ENCODE measurements at places on chromosomes 6 and 20.

DNA sequence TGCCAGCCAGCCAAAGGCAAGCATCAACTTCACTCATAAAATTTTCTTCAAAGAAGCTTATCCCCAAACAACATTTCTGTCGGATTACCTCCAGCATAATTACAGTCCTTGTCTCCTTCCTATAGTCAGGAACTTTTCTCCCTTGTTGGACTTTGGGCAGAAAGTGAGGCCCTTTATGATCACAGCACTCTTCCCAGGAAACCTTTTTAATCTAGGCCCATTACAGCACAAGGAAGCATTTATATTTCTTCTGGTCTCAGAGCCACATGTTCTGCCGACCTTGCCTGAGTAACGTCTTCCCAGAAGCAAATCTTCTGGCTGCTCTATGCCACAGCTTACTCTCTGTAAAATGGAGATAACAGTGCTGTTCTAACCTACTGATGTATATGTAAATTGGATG, 437.2 kb upstream of the SLC35B3 start:
- no peak for DNase-seq

- no peak for DNase-seq
These were observed 169.2 kb downstream of the PDE7B start for GRCh38 chr6:136020691-136021090.

- no peak for DNase-seq
These were observed 158.8 kb downstream of the DTNBP1 start for GRCh38 chr6:15504040-15504495.

DNA sequence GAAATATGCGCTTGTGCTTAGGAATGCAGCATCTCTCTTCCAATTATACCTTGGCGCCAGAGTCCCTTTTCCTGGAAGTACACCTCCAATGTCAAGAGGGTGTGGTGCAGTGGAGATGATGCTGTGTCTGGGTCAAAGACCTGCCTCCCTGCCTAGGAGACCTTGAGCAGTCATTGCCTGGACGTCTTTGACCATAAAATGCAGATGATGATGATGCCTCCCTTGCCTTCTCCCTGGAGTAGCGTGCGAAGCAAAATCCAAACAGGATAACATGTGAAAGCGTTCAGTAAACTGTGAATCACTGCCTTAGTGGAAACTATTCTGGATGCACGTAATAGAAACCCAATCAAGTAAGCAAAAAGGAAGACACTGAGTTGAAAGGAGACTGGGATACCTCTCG, 97.4 kb upstream of the ARMC2 start:
- no peak for DNase-seq

DNA sequence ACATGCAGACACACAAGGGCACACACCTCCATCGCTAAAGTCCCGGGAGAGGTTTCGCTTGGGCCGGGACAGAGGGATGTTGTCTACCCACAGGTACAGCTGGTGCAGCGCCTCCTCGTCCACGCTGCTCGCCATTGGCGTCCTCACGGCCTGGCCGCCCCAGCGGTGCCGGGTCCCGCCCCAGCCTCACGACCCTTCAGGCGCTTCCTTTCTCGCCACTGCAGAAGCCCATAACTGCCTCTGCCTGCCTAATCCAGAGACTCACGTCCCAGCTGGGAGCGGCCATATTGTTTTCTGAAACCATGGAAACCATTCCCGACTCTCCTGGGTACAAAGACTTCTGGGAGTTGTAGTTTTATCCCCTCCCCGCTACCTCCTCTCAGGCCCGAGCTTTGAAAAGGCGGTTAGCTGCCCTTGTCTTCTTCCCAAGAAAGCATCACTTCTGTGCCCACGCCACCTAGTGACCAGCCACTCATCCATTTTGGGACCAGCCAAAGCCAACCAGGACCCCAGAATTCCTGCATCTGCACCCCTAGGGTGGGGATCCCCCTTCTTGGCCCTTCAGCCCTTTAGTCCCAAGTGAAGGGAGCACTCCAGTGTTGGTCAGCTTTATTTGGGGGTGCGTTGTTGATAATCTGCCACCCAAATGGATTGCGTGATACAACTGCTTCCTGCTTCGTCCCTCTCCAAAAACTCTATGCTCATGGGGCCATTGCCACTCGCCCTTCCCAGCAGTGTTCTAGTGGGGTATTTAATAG, at the start of gene SPEF1:
SPEF1 (minus strand) TSS at position 296 of the 758 bp plus-strand sequence; CDS start at position 135, 161 bp downstream.
- DNase-seq, result peak; percentile 98

DNA sequence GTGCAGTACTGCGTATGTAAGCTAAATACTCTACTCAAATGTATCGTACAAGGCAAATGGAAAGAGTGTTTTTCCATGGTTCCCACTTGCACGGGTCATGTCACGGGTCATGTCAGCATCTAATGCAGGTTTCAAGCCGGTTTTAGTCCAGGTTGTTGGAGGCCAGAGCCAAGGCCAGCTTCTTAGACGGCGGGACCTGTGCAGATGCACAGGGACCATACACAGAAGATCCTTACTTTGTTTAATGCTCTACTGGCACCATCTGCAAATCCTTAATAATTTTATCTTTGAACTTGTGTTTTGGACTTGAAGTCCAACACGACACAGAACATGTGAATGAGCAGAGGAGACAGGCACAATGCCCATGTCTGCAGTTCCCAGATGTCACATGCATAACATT, 42.7 kb downstream of the SOD2 start:
- DNase-seq, result no peak

- DNase-seq, result no peak
These were observed 148.3 kb downstream of the HACE1 start for GRCh38 chr6:104711371-104711770.

GRCh38 chr6:3137057-3137777, 18.7 kb downstream of the BPHL start:
- no peak for DNase-seq

DNA sequence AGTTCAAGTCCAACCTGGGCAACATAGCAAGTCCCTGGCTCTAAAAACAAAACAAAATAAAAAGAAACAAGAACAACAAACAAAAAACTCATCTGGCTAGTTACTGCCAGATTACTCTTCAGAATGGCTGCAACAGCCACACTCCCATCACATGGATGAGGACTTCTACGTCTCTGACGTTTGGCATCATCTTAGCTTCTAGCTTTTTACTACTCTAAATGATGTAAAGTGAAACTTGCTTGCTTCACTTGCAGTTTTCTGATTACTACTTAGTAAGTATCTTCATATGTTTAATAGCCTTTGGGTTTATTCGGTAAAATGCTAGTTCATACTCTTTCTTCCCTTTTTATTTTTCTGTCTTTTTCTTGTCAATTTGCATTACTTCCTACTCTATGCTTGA, 161.1 kb upstream of the CARMIL1 start:
- DNase-seq, result no peak

GRCh38 chr6:129500958-129501739, 208.8 kb downstream of the ARHGAP18 start:
- DNase-seq, result peak; percentile 81

- DNase-seq, result no peak
These were observed 4.6 kb downstream of the TFEB start for GRCh38 chr6:41730531-41731436.

- DNase-seq, result no peak
These were observed 42.2 kb upstream of the TGM6 start for GRCh38 chr20:2338411-2339066.

DNA sequence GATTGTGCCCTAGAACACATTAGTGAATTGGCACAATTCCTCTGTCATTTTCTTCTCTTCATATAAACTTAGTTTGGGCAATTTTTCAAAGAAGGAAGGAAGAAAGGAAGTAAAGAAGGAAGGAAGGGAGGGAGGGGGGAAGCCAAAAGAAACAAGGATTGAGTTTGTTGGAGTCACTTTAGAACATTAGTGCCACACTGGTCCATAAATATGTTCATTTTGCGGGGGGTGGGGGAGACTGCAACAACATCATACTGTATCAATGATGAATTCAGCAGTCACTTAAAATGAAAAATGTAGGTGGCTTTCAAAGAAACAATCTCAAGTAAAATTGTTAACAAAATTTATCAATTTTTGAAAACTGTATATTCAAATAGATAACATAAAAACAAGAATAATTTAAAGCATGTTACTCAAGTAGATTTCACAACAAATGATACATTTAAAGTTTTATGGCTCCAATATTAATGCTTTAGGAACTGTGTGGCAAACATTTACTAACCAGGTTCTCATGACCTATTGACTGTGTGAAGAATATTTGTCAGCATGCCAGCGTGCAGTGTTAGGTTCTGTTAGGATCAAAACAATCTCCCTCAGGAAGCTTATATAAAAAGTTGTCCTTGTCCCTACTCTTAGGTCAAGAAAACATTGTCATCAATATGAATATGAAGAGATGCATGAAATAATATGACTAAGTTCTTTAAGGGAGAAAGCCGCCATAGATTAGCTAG, 208.1 kb upstream of the AGPAT4 start:
- no peak for DNase-seq

GRCh38 chr6:31125586-31126363, 5.5 kb upstream of the CDSN start:
- no peak for DNase-seq

DNA sequence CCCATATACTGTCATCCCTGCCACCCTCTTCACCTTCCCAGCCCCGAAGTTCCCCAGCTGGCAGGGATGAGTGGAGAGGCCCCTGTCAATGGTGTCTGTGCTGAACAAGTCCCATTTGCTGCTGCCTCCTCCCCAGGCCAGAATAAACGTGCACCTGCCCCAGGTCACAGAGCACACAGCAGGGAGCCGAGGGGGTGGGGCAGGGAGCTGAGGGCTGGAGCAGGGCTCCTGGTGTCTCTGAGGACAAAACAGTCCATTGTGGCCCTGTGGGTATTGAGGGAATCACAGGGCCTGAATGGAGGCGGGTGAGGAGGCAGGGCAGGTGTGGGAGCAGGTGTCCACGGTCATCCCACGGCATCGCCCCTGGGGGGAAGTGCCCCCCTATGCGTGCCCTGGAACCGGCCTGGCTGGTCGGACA, 55.8 kb downstream of the SNAI1 start:
- no peak for DNase-seq

DNA sequence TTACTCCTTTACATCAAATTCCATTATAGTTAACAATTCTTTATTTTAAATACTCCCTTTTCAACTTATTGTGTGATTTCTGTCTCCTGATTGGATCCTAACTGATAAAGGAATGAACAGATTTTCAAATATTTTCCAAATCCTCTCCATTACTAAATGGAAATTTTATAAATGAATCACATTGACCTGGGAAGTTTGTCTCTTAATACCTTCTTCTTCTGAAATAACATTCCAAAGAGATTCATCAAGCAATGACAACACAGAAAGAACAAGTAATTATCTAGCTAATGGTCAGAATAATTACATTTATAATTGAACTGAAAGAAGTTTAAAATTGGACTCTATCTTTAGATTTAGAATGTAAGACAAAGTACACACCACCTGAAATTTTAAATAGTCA, 515.4 kb upstream of the PTCHD4 start:
- no peak for DNase-seq

DNA sequence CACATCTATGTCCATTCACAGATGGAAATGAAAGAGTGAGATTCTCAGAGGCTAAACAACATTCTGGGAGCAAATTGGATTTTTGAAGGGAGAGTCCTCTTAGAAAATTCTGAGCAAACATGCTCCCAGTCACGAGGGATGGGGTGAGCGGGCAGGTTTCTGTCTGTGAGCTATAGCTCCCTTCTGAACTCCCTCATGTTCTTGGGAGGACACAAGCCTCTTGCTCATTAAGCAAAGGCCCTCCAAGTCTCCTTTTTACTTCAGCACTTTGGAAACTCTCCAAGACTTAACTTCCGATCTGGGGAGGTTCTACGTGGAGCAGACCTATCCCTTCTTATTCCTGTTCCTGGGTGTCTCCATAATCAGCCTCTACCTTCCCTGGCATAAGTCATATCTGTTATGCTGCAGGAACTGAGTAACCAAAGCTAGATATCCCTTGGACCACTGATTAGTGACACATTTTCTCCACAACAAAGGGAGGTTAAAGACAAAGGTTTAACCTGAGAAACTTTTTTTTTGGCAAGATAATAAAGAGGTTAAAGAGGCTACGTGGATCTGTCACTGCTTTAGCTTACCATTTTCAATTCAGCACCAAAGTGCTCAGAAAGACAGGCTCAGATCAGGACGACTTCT, 33.0 kb upstream of the SMIM29 start:
- no peak for DNase-seq

GRCh38 chr6:169725125-169726048, 1.1 kb upstream of the PHF10 start:
- peak; percentile 2 for DNase-seq

DNA sequence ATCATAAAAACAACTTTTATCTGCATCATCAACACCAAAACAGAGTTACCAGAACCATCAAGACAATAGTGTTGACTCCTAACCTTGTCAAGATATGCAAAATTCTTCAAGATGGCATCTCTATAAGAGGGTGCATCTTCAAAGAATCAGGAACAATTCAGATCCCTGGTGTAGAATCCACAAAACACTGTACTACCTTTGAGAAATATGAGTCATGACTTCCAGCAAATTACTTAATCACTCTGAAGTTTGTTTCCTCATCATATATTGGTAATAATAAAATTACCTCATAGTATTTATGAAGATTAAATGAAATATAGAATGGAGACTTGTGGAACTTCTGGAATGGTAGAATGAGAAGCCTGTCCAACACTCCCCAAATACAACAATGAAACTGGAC, 221.3 kb upstream of the SUPT3H start:
- no peak for DNase-seq

GRCh38 chr20:44776980-44777379, 31.3 kb downstream of the KCNK15 start:
- DNase-seq, result no peak

DNA sequence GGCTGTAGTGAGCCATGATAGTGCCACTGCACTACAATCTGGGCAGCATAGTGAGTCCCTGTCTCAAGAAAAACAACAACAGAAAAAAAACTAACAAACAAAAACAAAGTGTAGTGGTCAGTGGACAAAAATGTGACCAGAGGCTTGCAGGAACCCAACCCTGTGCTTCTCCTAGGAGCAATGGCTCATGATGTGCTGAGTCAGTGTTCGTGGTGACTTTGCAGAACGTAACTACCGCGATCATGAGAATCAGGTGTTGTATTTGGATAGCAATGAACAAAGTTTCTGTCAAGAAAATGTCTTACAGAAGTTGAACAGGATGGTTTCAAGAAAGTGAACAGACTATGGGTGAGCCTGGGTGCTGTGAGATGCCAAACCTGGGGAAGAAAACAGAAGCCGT, 18.5 kb upstream of the FOXC1 start:
- DNase-seq, result no peak

DNA sequence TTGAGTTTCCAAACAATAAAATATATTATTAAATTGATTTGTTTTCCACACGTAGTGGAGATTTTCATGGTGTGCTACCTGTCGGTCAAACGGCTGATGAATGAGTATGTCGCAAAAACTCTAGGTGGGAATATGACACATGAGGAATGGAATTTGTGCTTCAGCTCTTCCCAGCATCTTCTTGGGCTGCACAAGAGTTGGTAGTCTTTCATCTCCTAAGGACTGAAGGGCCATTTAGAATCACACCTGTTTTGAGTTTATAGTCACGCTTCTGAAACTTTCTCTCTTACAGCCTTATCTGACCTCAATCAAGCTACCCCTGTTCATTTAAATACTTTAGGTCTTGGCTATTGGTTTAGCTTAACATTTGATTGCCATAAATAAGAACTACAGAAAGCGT, 157.7 kb upstream of the AKAP12 start:
- DNase-seq, result no peak

Measured in NCI-H524 (cell line).